ENCODE measurements at places on chromosomes 12 and 14.
A peak's percentile ranks its signal among the peaks of the same experiment; 100 is the strongest.

DNA sequence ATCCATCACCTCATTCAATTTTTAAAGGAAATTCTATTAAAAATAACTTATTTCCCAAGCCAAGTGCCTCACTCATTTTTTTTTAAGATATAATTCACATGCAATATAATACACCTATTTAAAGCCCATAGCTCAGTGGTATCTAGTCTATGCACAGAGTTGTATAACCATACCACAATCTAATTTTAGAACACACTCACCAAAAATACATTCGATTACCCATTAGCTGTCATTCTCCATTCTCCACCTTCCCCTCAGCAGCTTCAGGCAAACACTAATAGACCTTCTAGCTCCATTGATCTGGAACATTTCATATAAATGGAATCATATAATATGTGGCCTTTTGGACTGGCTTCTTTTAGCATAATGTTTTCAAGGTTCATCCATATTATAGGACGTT, 49.5 kb downstream of the CLMN start:
- DNase-seq, result no peak

GRCh38 chr14:69559581-69560011, 15.1 kb downstream of the CCDC177 start:
- no peak for DNase-seq

GRCh38 chr12:93146263-93146939, 217.3 kb upstream of the EEA1 start:
- no peak for DNase-seq

DNA sequence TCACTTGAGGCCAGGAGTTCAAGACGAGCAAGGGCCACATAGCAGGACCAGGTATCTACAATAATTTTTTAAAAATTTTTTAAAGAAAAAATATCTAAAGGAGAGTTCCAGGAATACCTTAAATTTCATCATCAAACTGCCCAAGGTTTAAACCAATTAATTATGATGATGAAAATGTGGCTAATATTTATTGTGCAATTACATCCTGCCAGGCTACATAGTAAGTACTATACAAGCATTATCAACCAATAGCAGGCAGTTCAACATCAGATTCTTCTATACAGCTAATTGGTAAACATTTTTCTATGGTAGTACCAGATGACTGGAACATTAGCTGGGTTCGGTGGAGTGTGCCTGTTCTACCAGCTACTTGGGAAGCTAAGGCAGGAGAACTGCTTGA, 24.4 kb downstream of the DENND5B start:
- no peak for DNase-seq

DNA sequence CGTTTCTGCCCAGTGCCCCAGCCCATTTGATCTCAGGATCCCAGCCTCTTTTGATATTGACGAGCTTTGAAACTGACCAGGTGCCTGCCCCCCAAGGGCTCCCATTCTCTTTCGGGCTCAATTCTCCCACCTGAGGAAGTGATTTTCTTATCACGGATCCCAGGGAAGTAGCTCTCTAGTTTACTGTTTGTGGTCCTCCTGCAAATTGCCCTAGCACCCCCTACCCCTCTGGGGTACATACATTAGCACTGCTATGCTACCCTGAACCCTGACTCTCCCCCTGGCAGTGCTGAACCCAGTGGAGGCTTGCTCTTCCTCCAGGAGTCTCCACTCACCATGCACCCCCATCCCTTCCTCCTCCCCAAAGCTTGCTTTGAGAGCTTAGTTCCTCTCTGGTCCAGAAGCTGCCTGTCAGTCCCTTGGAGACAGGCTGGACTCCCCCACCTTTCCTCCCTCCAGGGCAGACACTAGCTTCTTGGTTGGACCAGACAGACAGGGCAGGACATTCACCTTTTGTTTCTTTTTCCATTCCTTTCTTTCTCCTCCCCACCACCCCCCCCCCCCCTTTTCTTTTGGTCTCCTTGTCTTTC, 4.4 kb upstream of the TBX3 start:
- DNase-seq, result no peak

- no peak for DNase-seq
Measured at GRCh38 chr14:39733741-39734140, 301.5 kb upstream of the FBXO33 start.

GRCh38 chr12:2485681-2486080, 309.1 kb upstream of the FKBP4 start:
- no peak for DNase-seq

- peak; percentile 53 for DNase-seq
Measured at GRCh38 chr14:96362071-96362964, 823 bp downstream of the ATG2B start.
